ENCODE measurements at places on chromosomes 3 and 15. TPM values are rescaled to one million over a fixed set of nuclear protein-coding genes. Genes with fewer than 3 reads are reported as not detected.

GRCh38 chr3:188439080-188439479 is 285.1 kb downstream of the LPP start:
- peak overlapping the region; percentile 14 for H3K4me3 ChIP-seq
- peak overlapping the region; percentile 84 for H3K27ac ChIP-seq
- DNase-seq = peak; percentile 84
- no peaks in the 10 kb centered on the region for H3K27me3 ChIP-seq
- H3K4me1 ChIP-seq = peaks cover 70% of the 10 kb centered on the region

GRCh38 chr3:189108067-189108466 is 63.7 kb upstream of the TPRG1 start:
- H3K4me3 ChIP-seq = no peak overlapping the region
- H3K4me1 ChIP-seq = no peaks in the 10 kb centered on the region
- no peak overlapping the region for H3K27ac ChIP-seq
- DNase-seq = no peak
- H3K36me3 ChIP-seq = no peaks in the 10 kb centered on the region

- peaks cover 15% of the 10 kb centered on the region for H3K4me1 ChIP-seq
- H3K27ac ChIP-seq = no peak overlapping the region
- peaks cover 27% of the 10 kb centered on the region for H3K27me3 ChIP-seq
Observed at GRCh38 chr3:50279255-50280016, 549 bp downstream of the LSMEM2 start.

The ABTB1 gene
- polyA plus RNA-seq = 82.4 TPM

The CACNA1D gene
- polyA plus RNA-seq = not detected

The ADAMTS17 gene
- polyA plus RNA-seq = not detected

The GXYLT2 gene
- polyA plus RNA-seq = not detected

The HYAL1 gene
- polyA plus RNA-seq = 0.12 TPM

The LEKR1 gene
- polyA plus RNA-seq = 1.9 TPM
